ENCODE measurements at places on chromosomes 2 and 18.

GRCh38 chr2:109467701-109468100 is 146.1 kb downstream of the SEPTIN10 start:
- no peak for DNase-seq

DNA sequence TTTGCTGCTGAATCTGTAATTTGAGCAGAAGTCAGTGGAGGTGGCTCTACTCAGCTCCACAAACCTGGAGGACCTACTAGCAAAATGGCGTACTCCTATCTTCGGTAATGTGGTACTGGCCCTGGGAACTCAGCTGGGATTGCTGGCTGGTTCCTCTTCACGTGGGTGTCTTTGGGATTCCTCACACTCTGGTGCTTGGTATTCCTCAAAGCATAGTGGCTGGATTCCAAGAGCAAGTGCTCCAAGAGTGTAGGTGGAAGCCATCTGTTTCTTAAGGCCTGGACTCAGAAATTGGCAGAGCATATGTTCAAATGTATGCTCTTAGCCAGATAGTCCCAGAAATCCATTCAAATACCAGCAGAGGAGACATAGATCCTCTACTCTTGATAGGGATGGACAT is 281.9 kb upstream of the CDH7 start:
- DNase-seq = no peak

- no peak for DNase-seq
Observed at GRCh38 chr2:109597283-109597682, 16.5 kb downstream of the SEPTIN10 start.

DNA sequence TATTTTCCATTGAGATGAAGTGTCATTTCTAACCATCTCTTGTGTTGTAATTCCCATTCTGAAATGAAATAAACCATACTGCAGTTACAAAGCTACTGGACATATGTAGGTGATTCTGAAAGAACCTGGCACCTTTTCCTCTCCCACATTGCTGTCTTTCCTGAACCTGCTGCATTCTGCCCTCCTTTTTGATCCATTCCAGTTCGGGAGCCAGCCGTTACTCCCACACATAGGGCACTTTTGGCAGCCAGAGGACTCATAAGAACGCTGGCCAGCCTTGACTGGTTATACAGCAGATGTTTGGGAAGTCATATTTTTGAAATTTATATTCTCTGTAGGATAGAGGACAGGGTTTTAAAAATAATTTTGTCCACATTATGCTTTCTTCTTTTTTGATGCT is 369.8 kb upstream of the CDH7 start:
- DNase-seq = no peak

GRCh38 chr2:181352158-181352557 is 105.0 kb upstream of the ITGA4 start:
- no peak for DNase-seq

DNA sequence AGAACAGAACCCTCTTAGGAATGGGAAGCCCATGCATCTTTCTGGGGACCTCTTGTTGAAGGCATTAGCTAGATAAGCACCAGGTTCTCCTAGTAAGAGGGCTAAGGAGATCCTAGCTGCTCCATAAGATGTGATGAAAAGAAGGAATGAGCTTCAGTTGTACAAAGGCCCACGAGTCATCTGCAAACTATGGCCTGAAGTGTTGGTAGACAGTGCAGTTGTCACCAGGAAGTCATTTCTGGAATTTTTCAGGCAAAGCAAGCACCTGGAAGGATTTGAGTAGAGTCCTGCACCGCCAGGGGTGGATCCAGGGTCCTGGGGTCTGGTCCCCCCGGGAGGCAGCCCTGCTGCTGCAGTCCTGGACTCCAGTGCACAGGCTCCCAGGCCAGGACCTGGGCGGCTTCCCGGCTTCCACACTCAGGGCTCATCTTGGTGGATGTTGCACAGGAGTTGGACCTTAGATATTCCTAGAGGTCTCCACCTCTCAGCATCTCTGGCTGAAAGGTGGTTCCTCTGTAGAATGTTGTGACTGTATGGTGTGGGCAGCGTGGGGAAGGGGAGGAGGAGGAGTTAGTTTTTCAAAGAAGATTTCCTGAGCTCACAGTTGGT is 85.3 kb downstream of the LDLRAD4 start:
- no peak for DNase-seq

DNA sequence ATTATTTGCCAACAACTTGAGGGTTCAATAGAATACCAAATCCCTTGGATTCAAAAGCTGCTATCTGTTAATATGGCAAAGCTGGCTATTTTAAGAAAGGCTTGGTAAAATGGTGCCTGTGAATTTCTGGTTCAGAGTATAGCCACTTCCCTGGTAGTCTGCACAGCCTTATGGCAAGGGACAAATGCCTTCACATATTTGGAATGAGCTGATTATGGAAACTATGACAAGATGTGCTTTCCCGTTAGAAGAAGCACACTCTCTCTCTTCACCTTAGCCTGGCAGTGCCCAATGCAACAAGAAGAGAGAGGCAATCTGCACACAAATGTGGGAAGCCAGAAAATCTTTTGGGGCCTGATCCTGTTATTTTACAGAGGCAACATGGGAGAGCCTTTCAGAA is 47.5 kb upstream of the MAP3K20 start:
- no peak for DNase-seq

- DNase-seq = no peak
Observed at GRCh38 chr2:211756266-211756665, 782.3 kb downstream of the ERBB4 start.

GRCh38 chr2:102368461-102369109 is 13.0 kb downstream of the IL18R1 start:
- no peak for DNase-seq

GRCh38 chr2:132915812-132916549 is 246.0 kb upstream of the LYPD1 start:
- DNase-seq = no peak

DNA sequence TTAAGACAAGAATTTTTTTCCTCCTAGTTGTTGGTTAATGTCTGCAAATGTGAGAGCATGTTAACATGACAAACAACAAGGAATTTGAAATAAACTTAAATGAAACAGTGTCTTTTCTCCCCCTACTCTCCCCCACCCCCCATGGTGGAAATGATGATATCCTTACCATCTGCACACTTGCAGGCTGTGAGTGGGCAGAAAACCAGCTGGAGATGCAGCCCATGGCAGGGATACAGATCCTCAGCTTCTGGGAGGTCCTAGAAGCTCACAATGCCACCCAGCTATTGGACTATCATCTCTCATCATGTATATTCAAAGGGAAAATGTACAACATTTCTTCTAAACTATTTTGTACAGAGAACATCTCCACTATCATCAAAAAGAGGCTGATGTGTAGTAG is 196.8 kb downstream of the SLC8A1 start:
- DNase-seq = no peak

DNA sequence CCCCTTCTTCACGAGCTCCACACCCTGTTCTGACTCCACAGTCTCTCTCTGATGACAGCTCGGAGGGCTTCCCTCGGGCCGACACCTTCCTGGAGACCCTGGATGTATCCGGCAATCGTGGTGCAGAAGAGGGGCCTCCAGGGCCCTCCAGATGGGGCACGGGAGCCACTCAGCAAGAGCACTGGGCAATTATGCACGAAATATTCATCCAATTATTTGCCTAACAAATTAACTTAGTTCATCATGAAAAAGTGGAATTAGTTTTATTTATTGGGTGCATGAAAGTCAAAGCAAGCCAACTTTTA is 277.3 kb upstream of the HDAC4 start:
- no peak for DNase-seq

- no peak for DNase-seq
Observed at GRCh38 chr2:9889812-9890261, 46.6 kb downstream of the TAF1B start.

DNA sequence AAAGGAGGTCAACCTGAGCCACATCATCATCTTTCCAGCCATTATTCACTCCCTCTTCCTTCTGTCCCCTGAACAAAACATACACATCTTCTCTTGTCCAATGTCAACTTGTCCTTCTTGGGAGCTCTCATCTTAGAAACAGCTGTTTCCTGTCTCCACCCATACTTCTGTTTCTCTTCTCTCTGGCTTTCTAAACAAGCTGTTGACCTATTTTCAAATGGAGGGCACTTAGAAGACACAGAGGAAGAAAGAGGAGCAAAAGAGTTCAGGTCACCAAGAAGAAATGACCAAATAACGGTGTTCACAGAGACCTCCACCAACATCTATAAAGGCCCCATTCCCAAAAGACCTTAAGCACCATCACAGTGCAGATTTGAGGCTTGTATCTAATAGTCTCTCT is 355.9 kb upstream of the HNRNPA3 start:
- DNase-seq = no peak

DNA sequence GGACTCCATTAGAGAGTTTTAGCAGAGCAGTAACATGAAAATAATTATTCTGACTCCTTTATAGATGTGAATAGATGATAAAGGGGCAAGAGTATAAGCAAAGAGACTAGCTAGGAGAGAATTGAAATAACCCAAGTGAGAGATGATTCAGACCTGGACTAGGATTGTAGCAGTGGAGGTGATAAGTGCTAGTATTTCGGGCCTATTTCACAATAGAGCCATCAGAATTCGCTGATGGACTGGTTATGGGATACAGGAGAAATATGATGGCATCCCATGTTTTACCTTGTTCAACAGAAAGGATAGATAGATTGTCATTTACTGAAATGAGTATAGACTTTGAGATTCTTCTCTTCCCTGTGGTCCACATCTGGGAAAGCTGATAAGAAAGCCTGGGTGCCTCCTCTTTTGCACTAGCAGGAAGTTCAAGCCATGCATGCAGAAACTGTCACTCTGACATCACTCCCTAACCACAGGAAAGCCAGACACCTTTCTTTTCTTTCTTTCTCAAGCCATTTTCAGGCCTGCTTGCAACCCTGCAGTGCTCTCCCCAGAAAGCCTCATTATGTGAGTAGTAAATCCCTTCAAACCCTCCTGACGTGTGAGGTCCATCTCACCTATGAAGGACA is 25.3 kb downstream of the DYNAP start:
- no peak for DNase-seq

- no peak for DNase-seq
Observed at GRCh38 chr18:75240433-75240832, 29.8 kb downstream of the TSHZ1 start.

GRCh38 chr2:176002688-176003210 is 682 bp upstream of the LNPK start:
- DNase-seq = no peak

Data from activated T-cell treated with anti-CD3 and anti-CD28 coated beads for 1 hour (primary cell).